ENCODE measurements at places on chromosomes 3 and 15.
A peak's percentile ranks its signal among the peaks of the same experiment; 100 is the strongest.

GRCh38 chr3:113575206-113575605 lies 42.9 kb downstream of the SIDT1 start:
- no peak for DNase-seq

DNA sequence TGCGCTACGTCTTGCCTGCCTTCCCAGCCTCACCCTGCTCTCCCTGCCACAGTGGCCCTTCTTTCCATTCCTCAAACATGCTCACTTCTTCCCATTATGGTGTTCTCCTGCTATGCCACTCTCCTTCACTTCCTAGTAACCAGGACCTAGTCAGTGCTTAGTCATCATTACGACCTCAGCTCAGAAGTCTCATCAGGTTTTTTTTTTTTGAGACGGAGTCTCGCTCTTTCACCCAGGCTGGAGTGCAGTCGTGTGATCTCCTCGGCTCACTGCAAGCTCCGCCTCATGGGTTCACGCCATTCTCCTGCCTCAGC lies 149.5 kb downstream of the GREM1 start:
- DNase-seq, result peak; percentile 13

GRCh38 chr3:73784686-73785392 lies 160.1 kb upstream of the PDZRN3 start:
- DNase-seq, result no peak

GRCh38 chr15:33963831-33964664 lies 4.2 kb upstream of the CHRM5 start:
- no peak for DNase-seq

- no peak for DNase-seq
These were observed 1118.4 kb downstream of the TBL1XR1 start for GRCh38 chr3:176078906-176079305.

GRCh38 chr3:66140106-66140505 lies 80.7 kb upstream of the SLC25A26 start:
- DNase-seq, result no peak

DNA sequence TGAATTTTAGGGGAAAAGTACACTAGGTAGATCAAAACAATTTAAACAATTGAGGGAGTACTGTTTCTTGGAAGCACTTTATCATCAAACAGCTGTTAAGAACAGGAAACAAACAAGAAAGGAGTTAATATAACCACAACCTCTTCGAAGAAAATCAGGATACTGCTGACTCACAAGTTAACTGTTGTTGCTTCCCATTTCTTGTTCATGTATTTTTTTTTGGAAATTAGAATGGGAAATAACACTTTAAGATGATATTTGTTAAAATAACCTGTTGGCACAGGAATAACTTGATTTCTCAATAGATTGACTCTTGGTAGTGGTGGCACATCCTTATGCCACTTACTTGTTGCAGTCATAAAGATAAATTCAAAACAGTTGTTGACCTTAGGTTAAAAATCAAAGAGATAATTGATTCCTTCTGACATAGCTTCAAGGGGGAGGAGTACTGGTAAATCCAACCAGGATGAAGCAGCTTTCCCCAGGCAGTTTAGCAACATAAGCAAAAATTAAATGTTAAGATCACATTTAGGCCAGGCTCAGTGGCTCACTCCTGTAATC lies 3.3 kb downstream of the BNIP2 start:
- DNase-seq, result peak; percentile 62

GRCh38 chr3:21100656-21101359 lies 650.2 kb downstream of the ZNF385D start:
- no peak for DNase-seq

All from hematopoietic multipotent progenitor cell (in vitro differentiated cells).